ENCODE measurements at places on chromosomes 5 and 9.

DNA sequence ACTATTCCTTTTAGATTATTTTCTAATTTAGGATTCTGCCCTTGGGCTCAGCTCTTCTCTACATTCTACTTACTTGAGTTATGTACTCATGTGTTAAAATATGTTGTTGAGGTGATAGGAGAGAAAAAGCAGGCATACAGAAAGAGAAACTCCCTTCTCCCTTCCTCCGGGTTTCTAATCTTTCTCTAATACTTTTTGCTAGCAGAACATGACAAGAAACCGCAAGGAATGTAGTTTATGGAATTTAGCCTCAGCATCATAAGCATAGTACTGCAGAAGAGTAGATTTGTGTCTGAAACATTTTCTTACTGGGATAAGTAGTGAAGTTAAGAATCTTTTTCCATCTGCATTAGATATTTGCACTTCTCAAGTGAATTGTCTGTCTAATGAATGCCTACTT lies 139.5 kb upstream of the CYLC2 start:
- no peak for DNase-seq

GRCh38 chr5:1503241-1504068 lies 20.3 kb downstream of the LPCAT1 start:
- DNase-seq: no peak

GRCh38 chr9:99069546-99069945 lies 35.4 kb upstream of the TGFBR1 start:
- no peak for DNase-seq

DNA sequence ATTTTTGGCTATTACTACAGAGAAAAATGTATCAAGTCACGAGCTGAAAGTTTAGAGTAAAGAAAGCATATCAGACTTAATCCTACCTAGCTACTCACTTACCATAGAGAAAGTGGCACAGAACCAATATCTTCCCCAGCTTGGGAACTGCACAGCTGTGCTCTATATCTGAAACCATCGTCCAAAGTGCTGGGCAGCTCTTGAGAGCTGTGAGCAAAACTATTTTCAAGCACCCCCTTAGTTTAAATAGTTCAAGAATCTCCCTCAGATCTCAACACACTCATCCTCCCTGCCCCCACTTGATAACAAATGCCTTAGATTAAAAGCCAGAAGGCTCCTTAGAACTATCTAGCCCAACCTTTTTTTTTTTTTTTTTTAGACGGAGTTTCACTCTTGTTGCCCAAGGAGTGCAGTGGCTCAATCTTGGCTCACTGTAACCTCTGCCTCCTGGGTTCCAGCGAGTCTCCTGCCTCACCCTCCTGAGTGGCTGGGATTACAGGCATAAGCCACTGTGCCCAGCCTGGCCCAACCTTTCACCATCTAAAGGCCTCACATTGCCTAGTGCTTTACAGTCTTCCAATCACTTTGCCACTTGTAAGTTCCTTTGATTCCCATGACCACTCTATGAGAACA lies 94.2 kb upstream of the APC start:
- no peak for DNase-seq

- DNase-seq: no peak
Observed at GRCh38 chr9:37969130-37969529, 65.2 kb upstream of the SLC25A51 start.

- DNase-seq: no peak
Observed at GRCh38 chr5:53303105-53303504, 177.3 kb upstream of the FST start.

GRCh38 chr9:79774356-79774755 lies 202.6 kb downstream of the TLE4 start:
- no peak for DNase-seq

DNA sequence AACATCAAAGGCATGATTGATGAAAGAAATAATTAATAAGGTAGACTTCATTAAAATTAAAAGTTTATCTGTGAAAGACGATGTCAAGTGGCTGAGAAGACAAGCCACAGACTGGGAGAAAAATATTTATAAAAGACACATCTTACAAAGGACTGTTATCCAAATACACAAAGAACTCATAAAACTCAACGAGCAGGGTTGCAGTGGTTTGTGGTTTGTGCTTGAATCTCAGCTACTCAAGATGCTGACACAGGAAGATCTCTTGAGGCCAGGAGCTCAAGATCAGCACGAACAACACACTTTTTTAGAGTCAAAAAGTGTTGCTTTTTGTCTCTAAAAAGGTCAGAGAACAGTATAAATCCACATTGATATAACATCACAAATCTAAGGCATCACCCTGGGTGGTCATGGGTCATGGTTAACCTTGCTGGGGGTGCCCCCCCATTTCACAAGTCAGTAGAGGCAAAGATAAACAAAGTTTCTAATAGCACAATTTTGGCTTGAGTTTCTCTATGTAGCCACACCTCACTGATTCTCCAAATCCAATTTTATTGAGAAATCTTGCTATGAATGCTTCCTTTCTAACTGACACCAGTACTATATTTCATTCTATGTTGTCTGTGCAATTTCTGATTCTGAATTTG lies 342.9 kb upstream of the RPS23 start:
- no peak for DNase-seq

- DNase-seq: no peak
Observed at GRCh38 chr9:133239533-133240090, 30.6 kb upstream of the OBP2B start.

DNA sequence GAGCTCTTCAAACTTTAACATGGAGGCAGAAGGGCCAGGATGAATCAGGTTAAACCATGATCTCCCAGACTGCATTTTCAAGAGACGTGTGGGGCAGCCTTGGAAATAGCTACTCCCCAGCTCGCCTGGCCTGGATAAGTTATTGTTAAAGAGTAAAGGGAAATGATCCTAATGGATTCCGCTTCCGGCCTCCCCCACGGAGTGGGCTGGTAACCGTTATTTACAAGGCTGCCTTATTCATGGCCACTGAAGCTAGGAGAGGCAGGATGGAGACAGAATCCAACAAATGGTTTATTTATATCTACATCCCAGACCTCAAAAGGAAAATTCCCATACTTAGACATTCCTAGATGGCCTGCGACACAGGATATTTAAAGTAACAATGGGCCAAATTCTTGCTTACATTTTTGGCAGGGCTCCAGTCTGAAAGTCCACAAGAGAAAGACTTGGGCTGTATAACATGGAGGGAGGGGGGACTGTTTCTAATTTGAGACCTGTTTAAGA lies 27.9 kb downstream of the SPRY4 start:
- DNase-seq: no peak

- DNase-seq: no peak
Observed at GRCh38 chr5:179865491-179866240, 7.0 kb upstream of the MRNIP start.

GRCh38 chr5:77871946-77872345 lies 95.8 kb upstream of the TBCA start:
- DNase-seq: no peak

DNA sequence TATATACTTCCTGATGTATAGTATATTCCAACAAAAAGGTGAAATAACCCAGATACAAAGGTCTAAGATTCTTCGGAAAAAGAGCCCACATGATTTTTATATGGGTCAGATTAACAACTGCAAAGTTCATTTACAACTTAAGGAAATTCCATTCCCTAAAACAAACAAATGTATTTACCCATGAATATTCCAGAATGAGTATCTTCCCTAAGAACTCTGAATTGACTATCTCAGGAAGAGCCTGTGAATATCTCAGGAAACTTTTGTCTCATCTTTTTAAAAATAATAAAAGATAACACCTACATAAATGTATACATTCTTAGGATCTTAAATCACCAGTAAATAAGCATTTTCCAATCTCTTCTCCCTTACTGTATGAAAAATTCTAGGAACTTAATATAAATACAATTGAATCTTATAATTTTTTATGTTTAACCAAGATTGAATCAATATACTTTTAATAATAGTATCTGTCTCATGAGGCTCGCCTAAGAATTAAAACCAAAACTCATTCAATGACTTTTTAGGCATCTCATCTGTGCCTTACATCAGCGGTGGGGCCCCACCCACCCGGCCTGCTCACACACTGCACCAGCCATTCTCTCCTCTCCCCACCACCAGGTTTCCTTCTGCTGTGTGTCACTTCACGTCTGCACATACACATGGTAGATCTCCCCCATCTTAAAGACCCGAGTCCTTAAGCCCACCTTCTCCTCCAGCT lies 78.1 kb downstream of the RAPGEF1 start:
- no peak for DNase-seq

- DNase-seq: no peak
Observed at GRCh38 chr9:84711936-84712335, 42.4 kb downstream of the NTRK2 start.

DNA sequence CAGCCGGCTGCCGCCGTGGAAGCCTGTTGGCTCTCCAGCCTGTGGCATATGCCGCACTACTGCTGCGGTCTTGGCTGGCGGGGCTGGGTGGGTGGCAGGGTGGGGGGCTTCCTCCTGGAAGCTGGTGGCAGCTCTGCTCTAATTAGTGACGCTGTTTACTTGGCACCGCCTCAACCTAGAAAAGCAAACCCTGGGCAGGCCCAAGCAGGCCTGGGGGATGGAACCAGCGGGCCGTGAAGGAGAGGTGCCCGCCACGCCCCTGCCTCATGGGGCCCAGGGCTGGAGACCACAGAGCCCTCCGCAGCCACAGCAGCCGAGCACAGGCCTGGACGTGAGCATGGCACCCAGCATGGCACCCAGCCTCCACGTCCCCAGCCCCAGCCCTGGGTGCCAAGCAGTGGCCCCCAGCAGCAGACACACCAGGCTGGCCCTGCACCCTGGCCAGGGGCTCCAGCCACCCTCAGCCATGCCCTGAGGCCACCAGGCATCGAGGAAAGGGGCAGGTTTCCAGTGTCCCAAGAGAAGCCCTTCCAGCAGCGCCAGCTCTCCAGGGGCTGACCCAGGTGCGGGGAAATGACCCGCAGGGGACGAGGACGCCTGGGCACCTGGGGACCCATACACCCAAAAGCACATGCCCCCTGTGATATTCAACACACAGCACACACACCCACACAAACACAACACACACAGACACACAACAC lies 5.4 kb upstream of the CCDC187 start:
- no peak for DNase-seq

DNA sequence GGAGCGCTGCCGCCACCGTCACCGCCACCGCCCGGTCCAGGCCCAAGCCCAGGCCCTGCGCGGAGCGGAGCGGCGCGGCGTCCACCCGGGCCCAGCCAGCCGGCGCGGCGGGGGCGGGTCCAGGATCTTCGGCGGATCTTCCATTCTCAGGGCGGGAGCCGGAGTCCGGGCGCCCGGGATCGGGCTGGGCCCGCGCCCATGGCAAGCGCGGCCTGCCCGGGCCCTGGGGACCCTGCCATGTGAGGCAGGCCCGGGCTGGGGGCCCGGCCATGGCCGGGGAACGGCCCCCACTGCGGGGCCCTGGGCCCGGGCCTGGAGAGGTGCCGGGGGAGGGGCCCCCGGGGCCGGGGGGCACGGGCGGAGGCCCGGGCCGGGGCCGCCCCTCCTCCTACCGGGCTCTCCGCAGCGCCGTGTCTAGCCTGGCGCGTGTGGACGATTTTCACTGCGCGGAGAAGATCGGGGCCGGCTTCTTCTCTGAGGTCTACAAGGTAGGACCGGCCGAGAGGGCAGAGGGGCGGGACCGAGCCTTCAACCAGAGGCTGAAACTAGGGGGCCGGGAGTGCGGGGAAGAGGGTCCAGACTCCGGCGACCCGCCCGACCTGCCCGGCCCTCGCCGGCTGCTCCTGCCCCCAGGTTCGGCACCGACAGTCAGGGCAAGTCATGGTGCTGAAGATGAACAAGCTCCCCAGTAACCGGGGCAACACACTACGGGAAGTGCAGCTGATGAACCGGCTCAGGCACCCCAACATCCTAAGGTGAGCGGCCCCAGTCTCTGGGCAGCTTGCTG lies 482 bp downstream of the TESK1 start:
- DNase-seq: no peak

- no peak for DNase-seq
Observed at GRCh38 chr5:83552275-83552674, 80.7 kb downstream of the VCAN start.

DNA sequence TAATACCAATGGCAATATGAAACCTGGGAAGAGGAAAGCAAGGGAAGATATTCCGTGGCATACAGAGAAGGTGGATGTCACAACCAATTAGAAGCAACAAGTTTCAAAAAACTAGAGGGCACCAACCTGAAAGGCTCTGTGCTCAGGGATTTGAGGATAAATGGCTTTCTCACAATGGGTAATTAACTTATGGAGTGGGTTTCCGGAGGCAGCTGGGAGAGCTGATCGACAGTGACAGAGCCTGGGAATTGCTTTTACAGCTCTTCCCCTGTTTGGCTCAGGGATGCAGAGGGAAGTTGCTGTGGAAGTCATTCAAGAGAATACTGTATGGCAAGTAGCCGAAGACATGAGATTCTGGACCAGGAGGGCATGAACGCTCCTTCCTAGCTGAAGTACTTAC lies 237.0 kb downstream of the KIF4B start:
- no peak for DNase-seq

DNA sequence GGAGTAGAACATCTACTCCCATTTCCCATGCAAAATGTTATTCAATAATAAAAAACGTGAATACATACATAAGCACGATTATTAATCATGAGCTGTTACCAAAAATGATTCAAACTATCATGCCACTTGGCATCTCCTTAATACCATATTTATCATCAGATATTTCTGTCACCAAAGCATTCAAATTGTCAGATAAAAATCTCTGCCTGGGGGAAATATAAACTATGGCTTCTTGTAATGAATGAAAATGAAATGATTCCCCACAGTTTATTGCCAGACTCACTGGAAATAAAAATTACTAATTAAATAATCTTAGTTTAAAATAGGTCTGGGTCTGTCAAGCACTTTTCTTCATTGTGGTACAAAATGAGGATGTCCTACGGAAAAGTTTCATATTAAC lies 265.4 kb downstream of the EDIL3 start:
- no peak for DNase-seq
